Activated B cell treated with CpG ODN at 0.5 μM for 24 hours (primary cell): ENCODE measurements at places on chromosomes 12 and 14. TPM values are rescaled to one million over a fixed set of nuclear protein-coding genes. Genes with fewer than 3 reads are reported as not detected.

DNA sequence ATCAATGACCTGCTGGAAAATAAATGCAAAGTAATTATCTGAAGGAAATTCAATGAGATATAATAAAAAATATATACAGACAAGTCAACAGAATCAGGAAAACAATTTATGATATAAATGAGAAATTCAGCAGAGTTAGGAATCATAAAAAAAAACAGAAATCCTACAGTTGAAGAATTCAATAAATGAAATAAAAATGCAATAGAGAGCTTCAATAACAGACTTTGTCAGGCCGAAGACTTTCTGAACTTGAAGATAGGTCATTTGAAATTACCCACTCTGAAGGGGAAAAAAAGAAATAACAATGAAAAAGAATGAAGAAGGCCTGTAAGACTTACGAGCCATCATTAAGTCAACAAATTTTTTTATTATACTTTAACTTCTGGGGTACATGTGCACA is 15.5 kb upstream of the GARIN2 start:
- no peak overlapping the region for H3K27ac ChIP-seq
- H3K36me3 ChIP-seq: peaks cover 38% of the 10 kb centered on the region
- H3K4me1 ChIP-seq: no peaks in the 10 kb centered on the region

DNA sequence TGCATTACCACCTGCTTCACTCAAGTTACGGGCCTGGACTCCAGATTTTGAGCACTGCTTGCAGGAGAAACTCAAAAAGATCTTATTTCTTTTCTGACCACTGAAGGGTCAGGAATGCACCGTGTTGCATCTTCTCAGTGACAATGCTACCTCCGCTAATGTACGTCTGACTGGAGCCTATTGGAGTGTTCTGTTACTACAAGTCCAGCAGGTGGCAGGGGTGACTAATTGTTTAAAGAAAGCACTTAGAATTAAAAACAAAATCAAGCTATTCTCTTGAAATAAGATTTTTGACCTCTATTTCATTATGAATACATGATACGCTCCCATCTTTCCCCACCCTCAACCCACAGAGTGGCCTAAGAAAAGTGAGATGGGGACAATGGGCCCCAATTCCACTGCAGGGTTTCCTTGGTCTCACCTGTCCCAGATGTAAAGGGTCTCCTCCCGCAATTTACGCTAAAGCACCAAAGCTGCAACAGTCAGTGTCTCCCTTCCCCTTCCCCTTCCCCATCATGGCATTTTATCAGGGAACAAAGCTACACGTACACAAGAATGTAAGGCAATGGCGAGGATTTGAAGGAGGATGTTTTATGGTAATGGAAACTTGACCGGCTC is 2.2 kb downstream of the TBPL2 start:
- DNase-seq: no peak
- no peak overlapping the region for H3K27ac ChIP-seq
- no peaks in the 10 kb centered on the region for H3K36me3 ChIP-seq
- H3K27me3 ChIP-seq: peaks cover 6% of the 10 kb centered on the region

GRCh38 chr12:38102197-38102596 is 214.4 kb upstream of the ALG10B start:
- H3K36me3 ChIP-seq: no peaks in the 10 kb centered on the region
- H3K27me3 ChIP-seq: no peaks in the 10 kb centered on the region
- no peaks in the 10 kb centered on the region for H3K4me1 ChIP-seq
- no peak overlapping the region for H3K27ac ChIP-seq
- H3K4me3 ChIP-seq: no peak overlapping the region

DNA sequence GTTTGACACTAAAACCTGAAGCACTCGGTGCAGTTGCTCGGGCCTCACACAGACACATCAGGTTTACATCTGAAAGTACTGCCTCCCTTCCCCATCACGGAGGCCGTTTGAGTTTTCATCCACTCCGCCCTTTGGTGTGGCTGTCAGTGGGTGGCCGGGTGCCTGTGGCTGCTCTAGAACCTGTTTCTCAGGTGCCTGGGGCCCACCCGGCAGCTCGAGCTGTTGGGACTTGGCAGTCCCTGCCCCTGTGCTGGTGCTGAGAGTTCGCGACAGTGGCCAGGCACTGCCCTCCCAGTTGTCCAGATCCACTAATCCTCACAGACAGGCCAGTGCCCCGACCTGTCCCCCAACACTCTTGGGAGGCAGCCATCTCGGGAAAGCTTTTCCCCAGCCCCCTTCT is 22.4 kb downstream of the XRCC3 start:
- H3K4me1 ChIP-seq: peaks cover 66% of the 10 kb centered on the region
- no peak overlapping the region for H3K4me3 ChIP-seq
- no peak for DNase-seq
- peak overlapping the region; percentile 50 for H3K27ac ChIP-seq
- H3K36me3 ChIP-seq: peaks cover 53% of the 10 kb centered on the region
- H3K27me3 ChIP-seq: no peaks in the 10 kb centered on the region

The SYT10 gene
- not detected in 2 replicates for total RNA-seq

The WNT1 gene
- total RNA-seq: not detected in 2 replicates

The REP15 gene
- 0.35 TPM in 1 of 2 replicates, not detected in the other for total RNA-seq
